ENCODE measurements at places on chromosomes 3 and 15. TPM values are rescaled to one million over a fixed set of nuclear protein-coding genes. Genes with fewer than 3 reads are reported as not detected.

DNA sequence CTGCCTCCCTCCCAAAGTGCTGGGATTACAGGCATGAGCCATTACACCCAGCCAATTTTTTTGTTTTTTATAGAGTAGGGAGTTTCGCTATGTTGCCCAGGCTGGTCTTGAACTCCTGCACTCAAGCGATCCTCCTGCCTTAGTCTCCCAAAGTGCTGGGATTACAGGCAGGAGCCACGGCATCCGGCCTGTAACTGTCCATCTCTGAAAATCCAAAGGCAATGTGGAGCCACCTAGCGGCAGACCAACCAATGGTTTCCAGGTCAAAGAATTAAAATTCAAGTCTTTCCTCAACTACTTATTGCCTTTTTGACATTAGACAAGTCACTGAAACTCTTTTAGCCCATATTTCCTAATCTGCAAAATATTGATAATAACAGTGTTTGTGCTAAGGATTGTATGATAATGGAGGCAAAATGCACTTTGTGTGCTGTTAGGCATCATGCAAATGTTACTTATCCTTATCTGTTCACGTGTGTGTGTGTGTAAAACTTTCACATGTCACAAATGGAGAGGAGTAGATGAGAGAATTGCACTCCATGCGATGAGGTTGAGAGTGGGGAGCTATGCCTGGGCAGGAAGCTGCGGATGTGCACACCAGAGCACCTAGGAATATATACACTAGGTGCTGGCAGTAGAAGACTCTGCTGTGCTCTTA, 48.7 kb downstream of the COL8A1 start:
- peak; percentile 42 for DNase-seq

GOLGA8S gene
- total RNA-seq = 0.05 TPM

ZPLD1 gene
- total RNA-seq = not detected

CACNA2D3 gene
- not detected for total RNA-seq

ARHGEF26 gene
- total RNA-seq = 12.0 TPM

SCG5 gene
- total RNA-seq = 0.87 TPM

DNA sequence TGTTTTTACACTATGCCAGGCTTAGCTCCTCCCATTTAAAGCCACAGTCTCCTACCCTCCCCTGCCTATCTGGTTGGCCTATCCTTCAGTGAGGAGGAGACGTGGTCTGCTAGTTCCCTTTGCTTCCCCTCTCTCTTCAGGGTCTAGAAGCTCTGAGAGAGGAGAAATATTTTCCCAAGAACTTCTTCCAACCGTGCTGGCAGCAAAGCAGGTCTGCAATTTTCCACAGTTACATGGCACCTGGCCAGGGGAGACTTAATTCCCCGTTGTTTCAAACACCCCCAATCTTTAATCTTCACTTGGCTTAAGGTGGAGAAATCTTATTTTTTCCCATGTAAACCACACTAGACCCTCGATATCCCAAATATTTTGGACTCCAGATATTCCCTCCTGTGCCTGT, 149.5 kb upstream of the MCTP2 start:
- no peak for DNase-seq

- no peak for DNase-seq
Observed at GRCh38 chr15:65470866-65471265, 46.6 kb downstream of the DPP8 start.

GRCh38 chr3:151265866-151266265, 12.5 kb downstream of the P2RY14 start:
- DNase-seq = no peak

GRCh38 chr3:140761076-140761639, 83.3 kb downstream of the TRIM42 start:
- no peak for DNase-seq

DNA sequence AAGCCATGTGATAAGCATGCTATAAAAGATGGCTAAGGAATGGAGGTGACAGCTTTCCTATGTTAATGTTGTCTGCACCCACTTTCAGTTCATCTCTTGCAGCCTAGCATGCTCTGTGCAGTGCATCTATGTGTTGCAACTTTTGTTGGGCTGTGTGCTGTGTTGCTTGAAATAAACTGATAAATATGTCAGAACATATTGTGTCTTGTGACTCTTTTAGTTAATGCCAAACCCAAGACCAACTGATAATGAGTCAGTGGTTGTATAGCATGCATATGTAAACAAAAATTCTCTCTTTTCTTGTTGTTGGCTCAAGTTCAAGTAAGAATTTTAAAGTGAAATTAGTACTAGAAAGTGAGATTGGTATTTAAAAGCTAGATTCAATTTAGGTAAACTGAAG, 37.0 kb upstream of the SCN10A start:
- DNase-seq = no peak

DNA sequence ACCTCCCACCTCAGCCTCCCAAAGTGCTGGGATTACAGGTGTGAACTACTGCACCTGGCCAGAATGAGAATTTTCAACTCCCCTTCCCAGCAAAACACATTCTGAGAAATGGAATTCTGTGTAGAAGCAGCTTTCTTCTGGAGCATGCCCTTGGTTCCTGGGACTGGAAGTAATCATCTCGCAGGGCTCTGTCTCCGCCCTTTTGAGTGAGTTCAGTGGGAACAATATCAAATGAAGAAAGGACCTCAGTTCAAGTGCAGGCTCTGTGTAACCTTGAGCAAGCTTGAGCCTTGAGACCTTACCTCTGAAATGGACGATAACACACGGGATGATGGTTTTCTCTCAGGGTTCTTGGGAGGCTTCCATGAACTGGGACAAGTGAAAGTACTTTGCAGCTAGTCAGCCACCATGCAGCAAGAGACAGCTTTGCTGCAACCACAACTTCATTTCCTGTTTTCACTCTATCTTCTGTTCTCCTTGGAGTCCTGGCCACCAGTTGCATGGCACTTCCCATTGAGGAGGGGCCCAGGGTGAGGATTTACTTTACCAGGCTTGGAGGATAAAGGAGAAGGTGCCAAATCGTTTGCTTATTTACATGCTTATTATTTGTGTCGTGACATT, 35.7 kb upstream of the IGF1R start:
- no peak for DNase-seq

- DNase-seq = no peak
Observed at GRCh38 chr3:56790016-56790821, 11.5 kb downstream of the ARHGEF3 start.

DNA sequence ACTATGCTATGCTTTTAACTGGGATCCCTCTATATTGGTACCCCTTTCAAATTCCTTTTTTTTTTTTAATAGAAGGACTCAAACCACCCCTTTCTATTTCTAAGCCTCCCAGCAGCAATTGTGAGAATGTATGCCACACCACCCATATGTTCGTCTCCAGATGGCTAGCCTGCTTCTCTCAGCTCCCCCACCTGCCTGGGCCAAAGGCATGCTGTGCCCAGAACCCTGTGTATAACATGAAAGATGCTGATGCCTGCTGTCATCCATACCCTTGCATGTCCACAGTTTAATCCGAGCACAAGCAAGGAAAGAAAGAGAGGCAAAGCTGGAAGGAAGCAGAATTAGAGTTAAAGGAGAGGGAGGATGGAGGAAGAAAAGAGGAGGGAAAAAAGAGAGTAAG, 159.5 kb upstream of the CNTN6 start:
- no peak for DNase-seq

- DNase-seq = no peak
Observed at GRCh38 chr3:6524479-6524878, 336.4 kb upstream of the GRM7 start.

GRCh38 chr3:170809975-170810357, 60.0 kb downstream of the RPL22L1 start:
- no peak for DNase-seq

DNA sequence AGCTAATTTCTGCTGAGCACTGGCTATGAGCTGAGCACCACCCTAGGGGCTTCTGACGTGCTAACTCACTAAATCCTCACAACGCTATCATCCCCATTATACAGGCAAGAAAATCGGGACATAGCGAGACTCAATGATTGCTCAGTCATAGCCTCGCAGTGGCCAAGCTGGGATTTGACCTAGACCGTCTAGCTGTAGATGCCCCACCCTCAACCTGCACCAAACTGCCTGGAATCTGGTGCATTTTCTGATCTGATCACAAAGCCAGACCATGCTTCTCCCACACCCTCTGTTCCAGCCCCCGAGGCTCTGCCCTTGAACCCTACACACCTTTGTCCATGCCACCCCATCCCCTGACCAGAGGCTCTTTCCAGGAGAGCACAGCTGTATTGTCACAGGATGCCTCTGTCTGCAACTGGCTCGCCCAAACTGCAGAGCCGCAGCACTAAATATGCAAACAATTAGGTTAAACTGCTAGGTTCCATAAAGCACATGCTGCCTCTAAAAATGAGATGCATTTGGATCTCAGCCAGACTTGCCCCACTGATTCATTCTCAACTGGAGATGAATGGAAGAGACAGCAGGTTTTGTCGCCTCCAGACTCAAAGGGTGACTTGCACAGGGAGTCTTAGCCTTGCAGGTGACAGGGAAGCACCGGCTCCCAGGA, 95.2 kb downstream of the NUP210 start:
- no peak for DNase-seq

GRCh38 chr15:51625236-51625635, 2.7 kb upstream of the DMXL2 start:
- DNase-seq = no peak

- no peak for DNase-seq
Observed at GRCh38 chr15:58392611-58393161, 39.1 kb upstream of the LIPC start.

ARGFX gene
- not detected for total RNA-seq

INSYN1 gene
- total RNA-seq = not detected

- DNase-seq = no peak
Observed at GRCh38 chr3:21892104-21892503, 141.1 kb upstream of the ZNF385D start.

DNA sequence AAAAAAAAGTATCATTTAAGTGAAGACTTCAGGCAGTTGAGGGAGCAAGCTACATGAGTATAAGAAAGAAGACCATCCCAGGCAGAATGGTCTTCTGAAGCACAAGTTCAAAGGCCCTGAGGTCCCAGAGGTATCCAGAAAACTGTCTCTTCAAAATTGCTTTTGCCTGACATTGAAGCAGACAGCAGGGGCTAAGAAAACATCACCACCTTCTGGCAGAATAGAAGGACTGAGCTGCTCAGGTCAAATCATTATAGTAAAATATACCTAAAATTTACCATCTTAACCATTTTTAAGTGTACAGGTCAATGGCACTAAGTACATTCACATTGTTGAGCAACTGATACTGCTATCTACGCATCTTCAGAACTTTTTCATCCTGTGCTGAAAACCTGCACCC, 16.4 kb downstream of the GPR160 start:
- no peak for DNase-seq

DNA sequence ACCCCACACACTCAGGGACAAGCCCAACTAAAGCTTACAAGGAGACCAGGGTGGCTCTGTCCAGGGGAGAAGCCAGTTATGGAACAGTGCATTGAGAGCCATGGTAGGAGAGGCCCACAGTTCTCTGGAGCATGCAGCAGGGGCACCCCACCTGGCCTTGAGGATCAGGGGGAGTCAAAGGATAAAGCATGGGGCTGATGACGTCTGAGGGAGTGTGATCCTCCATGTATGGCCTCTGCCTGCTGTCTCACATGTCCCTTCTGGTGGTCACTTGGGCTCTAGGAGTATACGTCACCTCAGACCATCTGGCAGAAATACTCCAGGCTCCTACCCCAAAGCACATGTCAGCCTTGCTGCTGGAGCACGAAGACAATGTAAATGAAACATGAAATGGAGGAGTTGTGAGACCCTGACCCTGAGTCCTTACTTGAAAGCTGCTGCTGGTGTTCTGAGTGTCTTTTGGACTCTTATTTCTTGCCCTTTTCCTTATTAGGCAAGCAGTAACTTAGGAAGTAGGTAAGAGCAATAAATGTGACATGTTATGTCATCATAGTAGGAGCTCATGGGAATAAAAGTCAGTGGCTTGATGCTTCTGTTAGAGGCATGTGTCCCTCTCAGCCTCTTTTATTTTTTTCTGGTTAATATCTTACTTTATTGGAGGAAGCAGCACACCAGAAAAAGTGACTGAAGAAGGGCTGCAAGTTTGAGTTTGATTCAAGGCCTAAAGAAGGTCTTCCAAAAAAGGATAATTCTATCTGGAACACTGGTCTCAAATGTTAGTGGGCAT, 15.5 kb downstream of the SRPRB start:
- DNase-seq = no peak

DNA sequence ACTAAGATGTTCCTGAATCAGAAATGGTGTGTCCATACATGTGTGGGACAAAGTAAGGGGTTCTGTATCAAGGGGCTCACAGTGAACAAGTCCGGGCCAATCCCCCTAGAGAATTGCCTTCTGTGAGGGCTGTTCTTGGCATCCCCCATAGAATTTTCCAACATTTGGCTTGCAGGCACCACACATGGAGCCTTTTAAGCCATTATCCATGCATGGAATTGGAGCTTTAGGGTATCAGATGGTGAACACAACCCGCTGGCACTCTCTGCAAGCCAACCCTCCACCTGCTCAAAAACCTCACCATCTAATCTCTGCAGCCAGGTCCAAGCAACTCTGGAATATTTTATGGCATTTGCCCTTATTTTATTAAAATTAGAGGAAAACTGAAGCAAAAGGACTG, 278.7 kb downstream of the ERC2 start:
- DNase-seq = no peak

GRCh38 chr3:23072693-23073092, 130.4 kb upstream of the UBE2E2 start:
- no peak for DNase-seq

- DNase-seq = no peak
Observed at GRCh38 chr15:92411256-92411655, 17.6 kb downstream of the ST8SIA2 start.

DNA sequence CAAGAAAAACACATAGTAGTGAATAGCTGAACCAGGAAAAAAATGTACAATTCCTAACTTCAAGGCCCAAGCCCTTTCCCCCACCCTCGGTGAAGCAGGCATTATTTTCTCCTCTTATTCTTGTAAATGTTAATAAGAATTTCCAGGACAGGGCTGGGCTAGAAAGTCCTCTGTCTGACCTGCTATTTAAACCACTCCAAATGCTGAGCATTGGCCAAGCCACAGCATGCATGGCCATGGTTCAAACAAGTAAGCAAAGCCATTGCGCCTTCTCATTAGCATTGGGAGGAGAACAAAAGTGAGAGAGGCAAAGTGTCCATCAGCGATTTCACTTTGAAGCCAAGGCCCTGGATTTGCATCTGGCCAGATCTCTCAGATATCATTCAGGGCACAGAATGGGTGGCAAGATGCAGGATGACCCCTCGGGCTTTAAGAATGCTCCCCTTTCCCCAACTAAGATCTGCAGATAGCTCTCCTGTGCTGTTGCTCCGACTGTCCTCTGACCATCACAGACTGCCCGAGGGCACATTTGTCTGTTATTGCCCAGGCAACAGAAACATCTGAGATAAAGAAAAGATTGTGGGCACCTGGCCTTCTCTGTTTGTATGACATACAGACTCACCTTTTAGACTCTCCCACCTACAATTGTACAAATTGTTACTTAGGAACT, 46.3 kb downstream of the CEMIP start:
- no peak for DNase-seq

- DNase-seq = no peak
Observed at GRCh38 chr3:190008432-190008831, 112.3 kb downstream of the P3H2 start.

GOLGA8Q gene
- 0.45 TPM for total RNA-seq

- no peak for DNase-seq
Observed at GRCh38 chr3:39208463-39209055, 16.2 kb upstream of the XIRP1 start.

All from SJSA1 (cell line).